ENCODE measurements at places on chromosomes 4 and X. TPM values are rescaled to one million over a fixed set of nuclear protein-coding genes. Genes with fewer than 3 reads are reported as not detected.

GRCh38 chrX:96081891-96082290 lies 602.8 kb upstream of the DIAPH2 start:
- DNase-seq = no peak
- H3K36me3 ChIP-seq = no peaks in the 10 kb centered on the region
- H3K27me3 ChIP-seq = peaks cover 2% of the 10 kb centered on the region
- no peak overlapping the region for H3K27ac ChIP-seq
- no peaks in the 10 kb centered on the region for H3K4me1 ChIP-seq
- no peak overlapping the region for H3K4me3 ChIP-seq

- no peak overlapping the region for H3K27ac ChIP-seq
- DNase-seq = no peak
- H3K27me3 ChIP-seq = no peaks in the 10 kb centered on the region
- H3K36me3 ChIP-seq = peaks cover 25% of the 10 kb centered on the region
- no peak overlapping the region for H3K4me3 ChIP-seq
- no peaks in the 10 kb centered on the region for H3K4me1 ChIP-seq
Measured at GRCh38 chr4:128135391-128135790, 74.3 kb downstream of the LARP1B start.

DNA sequence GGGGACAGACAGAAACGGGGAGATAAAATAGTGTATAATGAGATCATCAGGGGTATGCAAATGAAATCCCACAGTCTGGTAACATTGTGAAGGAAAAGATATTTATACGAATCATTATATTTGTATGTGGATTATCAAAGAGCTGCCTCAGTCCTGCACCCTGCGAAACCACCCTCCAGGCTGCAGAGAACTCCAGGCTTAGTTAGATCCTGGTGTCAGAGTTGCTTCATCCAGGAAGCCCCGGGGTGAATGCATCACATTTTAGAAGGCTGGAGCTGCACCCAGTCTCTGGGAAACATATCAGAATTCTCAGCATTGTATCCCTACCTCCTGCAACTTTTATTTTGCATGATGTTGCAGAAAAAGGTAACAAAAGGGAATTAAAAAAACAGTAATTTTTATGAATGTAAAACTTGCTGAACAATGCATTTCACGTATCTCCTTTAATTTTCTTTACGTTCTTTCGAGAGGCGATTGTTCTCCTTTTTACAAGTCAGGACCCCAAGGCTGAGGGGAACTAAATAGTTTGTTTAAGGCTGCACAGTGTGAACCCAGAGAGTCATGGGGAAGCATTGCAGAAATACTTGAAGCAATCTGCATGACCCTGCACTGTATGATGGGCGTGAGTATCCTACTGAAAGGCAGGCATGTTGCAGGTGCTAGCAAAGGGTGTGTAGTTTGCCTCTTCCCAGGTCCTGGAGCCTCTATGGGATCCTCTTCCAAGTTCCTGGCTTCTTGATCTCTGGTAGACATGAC lies 299.5 kb upstream of the CLNK start:
- no peaks in the 10 kb centered on the region for H3K36me3 ChIP-seq
- no peak for DNase-seq
- H3K4me1 ChIP-seq = peaks cover 8% of the 10 kb centered on the region
- no peak overlapping the region for H3K4me3 ChIP-seq

DNA sequence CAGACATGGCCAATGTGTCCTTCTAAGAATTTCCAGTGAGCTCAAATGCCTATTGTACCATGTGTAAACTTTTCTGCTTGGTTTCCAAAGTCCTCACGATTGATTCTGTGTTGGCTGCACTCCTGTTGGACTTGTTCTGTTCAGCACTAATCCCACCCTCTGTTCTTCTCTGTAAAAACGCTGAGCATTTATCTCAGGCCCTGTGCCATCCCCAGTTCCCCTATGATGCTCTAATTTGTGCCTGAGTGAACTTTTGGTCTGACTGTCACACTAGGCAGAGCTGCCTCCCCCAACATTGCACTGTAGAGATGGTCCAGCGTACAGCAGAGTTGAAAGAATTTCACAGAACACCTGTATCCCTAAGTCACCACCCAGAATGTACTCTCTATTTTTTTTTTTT lies 76.1 kb upstream of the STS start:
- no peaks in the 10 kb centered on the region for H3K27me3 ChIP-seq
- no peaks in the 10 kb centered on the region for H3K4me1 ChIP-seq
- peak overlapping the region; percentile 20 for H3K27ac ChIP-seq
- DNase-seq = no peak
- no peak overlapping the region for H3K4me3 ChIP-seq

GRCh38 chr4:80202741-80203553 lies 5.6 kb downstream of the PRDM8 start:
- no peak for DNase-seq
- H3K27me3 ChIP-seq = peaks cover 93% of the 10 kb centered on the region
- peak overlapping the region; percentile 83 for H3K4me3 ChIP-seq
- H3K27ac ChIP-seq = no peak overlapping the region
- H3K36me3 ChIP-seq = peaks cover under 1% of the 10 kb centered on the region

- H3K4me3 ChIP-seq = no peak overlapping the region
- peak; percentile 71 for DNase-seq
- no peaks in the 10 kb centered on the region for H3K27me3 ChIP-seq
- no peak overlapping the region for H3K27ac ChIP-seq
Measured at GRCh38 chr4:18689308-18690115, 668.0 kb upstream of the LCORL start.

GLOD5 gene
- total RNA-seq = not detected

BEND4 gene
- 1.0 TPM for total RNA-seq

PITX2 gene
- total RNA-seq = 0.77 TPM

EDA gene
- total RNA-seq = 2.5 TPM

Measured in neural crest cell (in vitro differentiated cells).